ENCODE measurements at places on chromosomes 3 and 15. TPM values are rescaled to one million over a fixed set of nuclear protein-coding genes. Genes with fewer than 3 reads are reported as not detected.
A peak's percentile ranks its signal among the peaks of the same experiment; 100 is the strongest.

- DNase-seq, result no peak
These were observed 3.4 kb upstream of the RARB start for GRCh38 chr3:25424614-25425013.

GRCh38 chr15:82992436-82992998 is 6.5 kb downstream of the RAMAC start:
- no peak for DNase-seq

DNA sequence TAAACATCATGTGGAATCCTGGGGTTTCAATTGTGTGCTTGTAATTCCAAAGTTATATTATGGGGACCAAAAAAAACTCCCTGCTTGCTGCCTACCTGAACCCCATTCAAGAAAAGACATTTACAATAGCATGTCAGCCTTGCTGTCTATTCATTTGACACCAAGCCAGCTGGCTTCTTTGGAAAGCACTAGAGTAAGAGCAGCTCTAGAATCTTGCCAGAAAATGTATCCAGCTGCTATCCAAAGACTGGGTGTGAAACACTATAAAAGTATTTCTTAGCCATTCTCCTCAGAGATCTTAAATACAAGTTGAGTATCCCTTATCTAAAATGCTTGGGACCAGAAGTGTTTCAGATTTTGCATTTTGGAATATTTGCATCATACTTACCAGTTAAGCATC is 87.4 kb downstream of the RAD18 start:
- DNase-seq, result no peak

GRCh38 chr15:40342416-40343320 is 1.9 kb upstream of the CCDC9B start:
- DNase-seq, result no peak

HESX1 gene
- 0.43 TPM for total RNA-seq

DNA sequence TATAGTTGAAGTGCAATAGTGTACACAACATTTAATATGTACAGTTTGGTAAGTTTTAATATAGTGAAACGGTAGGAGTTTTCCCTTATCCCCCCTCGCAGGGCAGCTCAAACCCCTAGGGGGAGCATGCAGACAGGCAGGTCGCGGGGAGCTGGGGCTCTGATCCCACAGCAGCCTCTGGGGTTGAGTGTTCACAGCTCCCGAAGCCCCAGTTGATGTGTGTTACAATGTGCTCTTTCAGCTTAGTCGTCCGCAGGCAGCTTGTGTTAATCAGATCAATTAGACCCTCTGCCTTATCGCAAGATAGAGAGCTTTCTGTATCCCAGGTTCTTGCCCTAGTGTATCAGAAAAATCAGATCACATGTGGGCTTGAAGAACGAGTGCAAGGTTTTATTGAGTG is 143.1 kb upstream of the CHRNA7 start:
- DNase-seq, result no peak

DNA sequence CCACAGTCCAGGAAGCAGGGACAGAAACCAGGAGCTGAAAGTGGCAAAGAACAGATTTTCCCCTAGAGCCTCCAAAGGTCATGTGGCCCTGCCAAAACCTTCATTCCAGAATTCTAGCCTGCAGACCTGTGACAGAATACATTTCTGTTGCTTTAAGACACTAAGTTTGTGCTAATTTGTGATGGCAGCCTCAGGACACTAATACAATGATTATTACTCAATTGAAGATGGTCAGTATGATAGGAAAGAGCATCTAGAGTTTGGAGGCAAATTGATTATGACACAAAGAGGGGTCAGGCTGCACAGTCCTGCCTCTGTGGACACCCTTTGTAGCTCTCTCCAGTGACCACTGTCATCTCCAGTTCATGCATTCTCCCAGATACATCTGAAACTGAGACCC is 79.0 kb upstream of the C3orf49 start:
- DNase-seq, result no peak

GRCh38 chr3:140568131-140568530 is 109.7 kb upstream of the TRIM42 start:
- no peak for DNase-seq

DNA sequence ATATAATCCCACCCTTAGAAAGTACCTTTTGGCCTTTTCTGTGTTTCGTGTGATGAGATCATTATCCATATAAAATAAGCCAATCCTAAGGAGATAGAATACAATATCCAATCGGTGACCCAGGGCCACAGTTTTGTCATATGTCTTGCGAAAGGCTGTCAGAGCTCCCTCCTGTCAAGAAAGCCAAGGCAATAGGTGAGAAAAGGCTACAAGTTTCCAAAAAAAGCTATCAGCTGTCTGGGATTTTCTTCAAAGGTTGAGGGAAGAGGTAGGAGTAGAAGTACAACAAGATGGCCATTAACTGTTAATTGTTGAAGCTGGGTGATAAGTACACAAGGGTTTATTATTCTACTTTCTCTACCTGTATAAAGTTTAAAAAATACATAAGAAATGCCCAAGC is 4.0 kb downstream of the PSMD6 start:
- DNase-seq, result no peak

PYDC2 gene
- not detected for total RNA-seq

- DNase-seq, result no peak
These were observed 773.4 kb downstream of the ROBO1 start for GRCh38 chr3:78994174-78995027.

DNA sequence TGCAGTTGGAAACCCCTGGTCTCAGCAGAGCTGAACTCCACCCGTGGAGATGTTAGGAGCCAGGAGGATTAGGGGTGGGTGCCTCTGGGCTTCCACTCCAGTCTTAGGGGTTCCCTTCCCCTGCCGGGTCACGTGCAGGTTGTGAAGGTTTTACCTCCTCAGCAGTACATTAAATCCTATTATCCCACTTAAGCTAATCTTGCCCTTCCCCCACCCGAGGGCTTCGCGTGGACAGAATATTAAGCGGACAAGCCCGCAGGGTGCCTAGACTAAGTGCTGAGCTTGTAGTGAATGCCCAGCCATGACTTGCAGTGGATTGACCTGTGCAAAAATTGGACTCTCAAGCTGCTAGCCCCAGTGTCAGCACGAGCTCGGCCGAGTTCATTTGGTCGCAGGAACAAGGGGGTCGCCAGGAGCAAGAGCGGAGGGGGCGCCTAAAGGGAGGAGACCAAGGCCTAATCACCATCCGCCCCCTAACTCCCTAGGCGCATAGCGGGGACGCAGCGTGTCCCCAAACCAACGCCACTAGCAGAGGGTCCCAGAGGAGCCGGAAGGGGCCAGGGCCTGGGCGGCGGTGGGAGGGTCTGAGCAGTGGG is 498 bp upstream of the SEMA4B start:
- no peak for DNase-seq

DNA sequence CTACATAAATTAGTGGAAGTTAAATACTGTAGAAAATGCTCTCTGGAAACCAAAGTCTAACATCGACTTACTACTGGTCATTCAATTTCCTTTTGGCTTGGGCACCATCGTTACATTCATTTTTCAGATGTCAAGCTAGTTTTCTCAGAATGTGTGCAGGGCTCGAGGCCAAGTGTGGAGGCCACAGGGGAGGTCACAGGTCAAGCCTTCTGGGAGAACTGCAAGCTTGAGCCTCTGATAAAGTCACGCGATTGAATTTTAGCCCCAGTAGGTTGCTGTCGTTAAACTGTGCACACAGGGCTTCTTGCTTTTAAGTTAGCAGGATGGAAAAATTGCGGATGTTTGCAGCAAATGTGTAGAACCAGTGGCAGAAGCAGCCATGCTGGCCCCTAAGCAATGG is 182.2 kb downstream of the APBA2 start:
- DNase-seq, result no peak

ENTPD3 gene
- not detected for total RNA-seq

GRCh38 chr3:98602078-98602678 is 8.8 kb upstream of the CPOX start:
- no peak for DNase-seq

SLC9A9 gene
- 1.6 TPM for total RNA-seq

GRCh38 chr3:149215515-149215914 is 6.1 kb downstream of the CP start:
- DNase-seq, result no peak

GRCh38 chr3:82342521-82342920 is 581.1 kb upstream of the GBE1 start:
- DNase-seq, result no peak

ACKR4 gene
- total RNA-seq, result not detected

- DNase-seq, result no peak
These were observed 16.9 kb downstream of the ZNF717 start for GRCh38 chr3:75768303-75769017.

DNA sequence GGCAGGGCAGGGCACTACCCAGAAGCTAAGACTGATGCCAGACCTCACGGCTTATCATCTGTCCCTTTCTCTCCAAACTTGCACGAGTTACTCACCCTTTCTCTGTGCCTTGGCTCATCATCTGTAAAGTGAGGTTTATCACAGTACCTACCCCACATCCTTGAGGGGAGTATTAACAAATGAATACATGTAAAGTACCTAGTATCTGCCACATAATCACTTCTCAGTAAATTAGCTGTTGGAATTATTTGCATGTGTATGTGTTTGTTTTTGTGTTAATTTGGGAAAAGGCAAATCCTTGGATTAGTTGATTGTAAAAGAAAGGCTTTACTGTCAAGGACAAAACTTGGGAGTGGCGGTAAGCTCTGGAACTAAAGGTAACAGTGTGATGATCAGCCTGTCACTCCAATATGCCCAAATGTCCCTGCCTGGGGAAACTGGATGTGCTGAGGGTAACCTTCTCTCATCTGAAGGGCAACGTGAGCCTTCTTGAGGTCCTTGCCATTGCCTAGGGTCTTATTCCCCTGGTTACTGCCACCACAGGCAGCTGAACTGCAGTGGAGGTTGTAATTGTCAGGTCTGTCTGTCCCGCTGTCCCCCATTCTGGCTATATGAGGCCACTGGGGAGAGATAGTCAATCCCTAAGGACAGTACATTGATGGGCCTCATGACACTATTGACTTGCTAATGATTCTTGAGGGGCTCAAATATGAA is 269.4 kb downstream of the CLSTN2 start:
- no peak for DNase-seq

CMTM6 gene
- 108 TPM for total RNA-seq

GRCh38 chr3:112390783-112391641 is 58.1 kb downstream of the CD200 start:
- DNase-seq, result no peak

GRCh38 chr3:105368566-105369499 is 2.1 kb downstream of the ALCAM start:
- peak; percentile 71 for DNase-seq

- DNase-seq, result no peak
These were observed 50.9 kb upstream of the MAP3K13 start for GRCh38 chr3:185311991-185312390.

DNA sequence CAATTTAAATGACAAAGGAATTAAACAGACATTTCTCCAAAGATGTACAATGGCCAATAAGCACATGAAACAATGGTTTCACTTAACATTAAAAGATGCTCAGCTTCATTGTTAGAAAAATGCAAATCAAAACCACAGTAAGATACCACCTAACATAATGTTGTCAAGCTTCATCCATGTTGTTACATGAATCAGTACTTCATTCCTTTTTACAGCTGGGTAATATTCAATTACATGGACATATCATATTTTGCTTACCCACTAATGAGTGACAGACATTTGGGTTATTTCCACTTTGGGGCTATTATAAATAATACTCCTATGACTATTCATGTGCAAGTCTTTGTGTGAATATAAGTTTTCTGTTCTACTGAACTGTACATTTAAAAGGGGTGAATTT is 7.8 kb downstream of the SLC41A3 start:
- DNase-seq, result no peak

ARHGEF26 gene
- total RNA-seq, result 0.18 TPM

PRC1 gene
- total RNA-seq, result 95.2 TPM

- DNase-seq, result no peak
These were observed 192.9 kb downstream of the BCHE start for GRCh38 chr3:165644331-165644730.

DNA sequence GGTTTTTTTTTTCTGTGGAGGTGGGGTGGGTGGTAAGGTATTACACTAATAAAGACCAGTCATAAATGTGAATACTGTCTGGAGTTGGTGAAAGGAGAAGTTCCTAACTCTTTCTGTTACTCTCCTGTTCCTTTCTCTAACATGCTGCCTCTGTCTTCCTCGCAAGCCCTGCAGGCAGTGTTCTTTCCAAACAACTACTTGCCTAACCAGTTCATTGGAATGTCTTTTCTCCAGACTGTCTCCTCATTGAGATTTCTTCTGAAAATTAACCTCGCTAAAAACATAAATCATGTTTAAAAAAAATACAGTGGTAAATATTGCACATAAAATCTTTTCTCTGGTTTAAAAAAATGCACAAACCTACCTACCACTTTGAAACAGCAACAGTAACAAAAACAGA is 135.2 kb downstream of the TP63 start:
- no peak for DNase-seq

APH1B gene
- 9.5 TPM for total RNA-seq

DNA sequence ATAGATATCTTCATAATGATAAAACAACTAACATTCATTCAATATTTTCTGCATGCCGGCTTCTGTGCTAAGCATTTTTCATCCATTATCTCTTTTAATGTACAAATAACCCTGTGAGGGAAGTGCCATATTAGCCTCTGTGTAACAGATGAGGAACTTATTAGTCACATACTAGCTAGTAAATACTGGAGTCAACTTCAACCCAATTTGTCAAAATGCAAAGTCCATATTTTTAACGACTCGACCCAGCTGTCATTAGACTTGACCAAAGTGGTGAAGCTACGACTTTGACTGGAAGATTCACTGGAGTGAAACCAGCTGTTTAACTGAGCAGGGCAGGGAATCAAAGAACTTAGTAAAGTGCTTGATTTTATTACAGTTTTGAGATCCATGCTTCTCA is 41.6 kb downstream of the PARP15 start:
- DNase-seq, result no peak

DNA sequence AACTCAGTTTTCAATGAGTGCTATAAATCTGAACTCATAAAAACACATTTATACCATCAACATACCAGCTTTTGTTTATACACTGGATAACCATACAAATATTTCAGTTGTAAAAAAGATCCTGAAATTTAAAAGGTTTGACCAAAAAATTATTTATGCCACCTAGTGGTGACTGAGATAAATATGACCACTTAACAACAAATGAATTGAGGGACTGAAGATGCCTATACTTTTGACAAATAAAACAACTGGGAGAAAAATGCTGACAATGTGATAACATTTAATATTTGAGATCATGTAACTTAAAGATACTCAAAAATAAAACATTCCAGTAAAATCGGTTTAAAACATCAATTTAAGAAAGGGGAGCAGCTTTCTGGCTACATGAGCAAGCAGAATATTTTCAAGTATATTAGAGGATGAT is 30.4 kb downstream of the ATG3 start:
- no peak for DNase-seq

Data from activated T-helper 2 cell treated with anti-CD3 and anti-CD28 coated beads, Interferon-gamma antibody, Interleukin-2, Interleukin-4, amounts not matched to agents 10 μg/mL and 5 μg/mL and 100 μg/mL, durations not matched to agents 14 hours and 24 hours and 36 hours (primary cell).